GM23338 (cell line): ENCODE measurements at places on chromosomes 7 and 10. TPM values are rescaled to one million over a fixed set of nuclear protein-coding genes. Genes with fewer than 3 reads are reported as not detected.

DNA sequence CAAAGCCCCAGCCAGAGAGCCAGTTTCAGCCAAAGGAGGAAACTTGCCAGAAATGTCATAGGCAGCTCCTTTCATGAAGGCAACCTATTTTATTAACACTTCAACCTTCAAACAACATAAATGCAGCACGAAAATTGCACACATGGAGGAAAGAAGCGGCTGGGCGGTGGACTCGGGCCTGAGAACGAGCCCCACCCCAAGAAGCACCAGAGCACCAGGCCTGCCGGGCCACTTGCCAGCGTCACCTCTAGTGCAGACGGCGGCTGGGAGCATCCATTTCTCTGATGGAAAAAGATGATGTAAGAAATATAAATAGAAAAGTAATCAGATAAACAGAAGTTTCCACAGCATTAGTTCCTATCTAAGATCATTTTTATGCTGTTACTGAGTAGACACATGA is 100.0 kb downstream of the TCERG1L start:
- H3K36me3 ChIP-seq = no peaks in the 10 kb centered on the region
- H3K4me3 ChIP-seq = no peak overlapping the region
- DNase-seq = no peak
- no peak overlapping the region for H3K27ac ChIP-seq
- no peaks in the 10 kb centered on the region for H3K27me3 ChIP-seq

ACTL6B gene
- 0.69 TPM in 1 of 2 replicates, not detected in the other for total RNA-seq

DNA sequence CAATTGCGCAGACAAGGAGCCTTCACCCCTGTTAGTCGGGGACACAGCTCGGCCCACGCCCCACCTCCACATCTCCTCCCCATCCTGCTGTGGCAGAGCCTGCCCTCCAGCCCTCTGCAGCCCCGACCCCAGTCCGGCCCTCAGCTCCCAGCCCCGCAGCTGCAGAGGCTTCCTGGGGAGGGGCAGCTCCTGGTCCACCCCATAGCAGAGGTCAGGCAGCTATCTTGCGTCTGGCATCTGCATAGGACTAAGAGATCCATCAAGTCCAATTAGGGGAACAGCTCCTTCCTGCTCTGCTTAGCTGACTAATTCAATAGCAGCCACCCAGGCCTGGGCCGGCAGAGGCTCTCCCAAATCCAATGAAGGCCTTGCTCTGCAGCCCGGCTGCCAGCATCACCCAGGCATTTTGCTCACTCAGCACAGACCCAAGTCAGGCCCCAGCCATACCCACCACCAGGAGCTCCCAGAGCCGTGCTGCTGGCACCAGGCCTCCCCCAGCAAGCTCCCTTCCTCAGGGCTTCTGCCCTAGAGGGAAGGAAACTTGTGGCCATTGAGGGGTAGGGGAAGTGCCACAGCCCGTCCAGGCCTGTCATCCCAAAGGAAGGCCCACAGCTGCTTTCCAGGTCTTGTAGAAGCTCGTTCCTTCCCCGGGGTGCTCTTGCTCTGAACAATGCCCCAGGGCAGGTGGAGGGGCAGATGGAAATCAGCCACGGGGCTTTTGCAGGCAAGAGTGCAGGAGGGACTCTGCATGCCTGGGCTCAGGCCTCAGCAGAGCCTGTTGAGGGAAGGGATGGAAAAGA is 106.2 kb upstream of the RET start:
- DNase-seq = no peak
- H3K27me3 ChIP-seq = no peaks in the 10 kb centered on the region
- no peak overlapping the region for H3K4me3 ChIP-seq
- no peak overlapping the region for H3K27ac ChIP-seq
- H3K36me3 ChIP-seq = no peaks in the 10 kb centered on the region
- H3K4me1 ChIP-seq = no peaks in the 10 kb centered on the region

AKR1C1 gene
- total RNA-seq = 2.9 and 5.1 TPM in 2 replicates

- no peaks in the 10 kb centered on the region for H3K36me3 ChIP-seq
- H3K27me3 ChIP-seq = no peaks in the 10 kb centered on the region
- H3K4me3 ChIP-seq = peak overlapping the region; percentile 68
- DNase-seq = peak; percentile 85
- H3K27ac ChIP-seq = peak overlapping the region; percentile 93
These were observed 479 bp downstream of the PNPLA8 start for GRCh38 chr7:108525327-108525984.

DNA sequence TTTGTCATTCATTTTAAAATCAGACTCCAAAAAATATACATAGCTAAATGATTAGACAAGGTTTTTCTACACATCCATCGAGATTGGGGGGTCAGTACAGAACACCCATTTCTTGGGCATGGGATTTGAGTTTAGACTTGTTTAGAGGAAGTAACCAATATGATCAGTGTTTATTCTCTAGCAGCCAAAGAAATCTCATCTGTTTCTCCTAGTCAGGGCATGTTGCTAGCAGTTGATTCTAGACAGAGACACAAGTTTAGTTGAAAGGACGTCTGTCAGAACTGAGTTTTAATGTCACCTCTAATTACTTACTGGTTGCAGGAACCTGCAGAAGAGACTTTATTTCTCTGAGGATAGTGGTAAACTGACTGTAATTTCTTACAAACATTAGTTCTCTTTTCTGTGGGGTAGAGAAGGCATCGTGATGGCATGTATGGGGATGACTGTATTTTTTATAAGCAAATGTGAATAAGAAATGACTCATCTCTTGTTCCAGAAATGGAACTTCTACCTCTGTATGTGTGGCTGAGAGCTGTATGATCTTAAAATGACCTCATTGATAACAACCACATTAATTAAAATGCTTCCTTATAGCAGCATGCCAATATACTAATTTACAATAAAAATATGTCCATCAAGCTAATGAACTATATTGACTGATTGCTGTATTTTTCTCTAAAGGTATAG is 30.6 kb upstream of the RHOBTB1 start:
- no peak for DNase-seq
- no peak overlapping the region for H3K4me3 ChIP-seq
- no peaks in the 10 kb centered on the region for H3K4me1 ChIP-seq
- H3K27ac ChIP-seq = no peak overlapping the region
- no peaks in the 10 kb centered on the region for H3K27me3 ChIP-seq
- no peaks in the 10 kb centered on the region for H3K36me3 ChIP-seq
